ENCODE measurements at places on chromosomes 1 and 21.

DNA sequence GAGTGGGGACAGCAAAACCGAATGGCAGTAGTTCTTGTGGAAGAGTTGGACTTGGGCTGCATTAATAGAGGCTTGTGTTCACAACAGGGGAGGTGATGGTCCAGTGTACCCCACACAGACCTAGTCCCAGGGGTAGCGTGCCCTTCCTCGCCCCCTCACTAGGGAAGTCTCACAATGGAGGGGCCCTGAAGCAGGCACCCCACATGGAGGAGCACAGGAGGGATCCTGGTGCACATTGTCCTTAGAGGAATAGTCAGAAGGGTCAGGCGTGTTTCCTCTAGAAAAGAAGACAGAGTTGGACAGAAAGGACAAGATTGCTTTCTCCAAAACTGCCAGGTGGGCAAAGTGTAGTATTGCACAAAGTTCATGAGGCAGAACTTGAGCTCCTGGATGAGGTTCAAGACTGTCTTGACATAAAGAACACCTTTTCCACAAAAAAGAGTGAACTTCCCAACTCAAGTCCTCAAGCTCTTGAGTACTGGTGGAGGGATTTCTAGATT is 23.3 kb downstream of the ETNK2 start:
- DNase-seq: no peak

- DNase-seq: no peak
Measured at GRCh38 chr21:17903929-17904639, 84.9 kb upstream of the C21orf91 start.

DNA sequence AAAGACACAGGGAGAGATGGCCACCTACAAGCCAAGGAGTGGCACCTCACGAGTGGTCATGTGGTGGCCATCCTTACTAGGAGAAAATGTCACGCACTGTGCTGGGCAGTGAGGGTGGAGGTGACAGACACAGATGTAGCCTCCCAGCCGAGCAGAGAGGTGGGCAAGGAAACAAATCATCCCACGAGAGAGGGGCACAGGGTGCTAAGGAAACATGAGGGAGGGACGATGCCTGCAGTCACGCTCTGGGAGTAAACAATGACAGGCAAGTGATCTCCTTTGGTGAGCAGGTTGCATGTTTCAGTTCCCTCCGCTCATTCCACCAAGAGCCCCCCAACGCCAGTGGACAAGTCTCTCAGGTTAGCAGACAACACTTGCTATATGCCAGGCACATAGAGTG is 65.8 kb downstream of the CD247 start:
- DNase-seq: no peak

DNA sequence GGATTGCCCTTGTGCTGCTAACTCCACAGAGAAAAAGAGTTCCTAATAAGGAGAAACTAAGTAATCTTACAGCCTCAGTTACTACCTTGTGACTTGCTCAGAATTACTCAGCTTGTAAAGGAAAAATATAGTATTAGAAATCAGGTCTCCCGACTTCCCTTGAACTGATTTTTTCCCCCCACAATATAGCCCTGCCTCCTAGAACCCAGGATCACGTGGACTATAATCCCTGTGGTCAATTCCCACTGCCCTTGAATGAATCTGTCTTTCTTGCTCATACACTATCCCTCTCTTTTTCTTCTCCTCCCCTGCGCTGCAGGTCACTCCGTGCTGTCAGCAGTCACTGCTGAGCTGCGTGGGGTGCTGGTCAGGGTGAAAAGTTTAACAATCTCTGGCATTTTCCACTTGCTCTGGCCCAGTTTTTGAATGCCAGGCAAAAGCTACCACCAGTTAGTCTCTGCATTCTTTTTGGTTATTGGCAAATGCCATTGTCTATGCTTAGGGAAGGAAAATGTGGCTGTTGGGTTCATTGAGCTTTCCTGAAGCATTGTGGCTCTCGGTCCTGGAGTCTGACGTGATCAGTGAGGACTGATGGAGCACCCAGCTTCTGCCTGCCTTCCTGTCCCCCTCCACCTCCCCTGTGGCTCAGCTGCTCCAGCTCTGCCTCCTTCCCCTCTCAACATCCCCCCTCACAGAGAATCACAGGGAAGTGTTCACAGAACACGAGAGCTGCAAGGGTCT is 1.9 kb upstream of the MYOC start:
- no peak for DNase-seq

DNA sequence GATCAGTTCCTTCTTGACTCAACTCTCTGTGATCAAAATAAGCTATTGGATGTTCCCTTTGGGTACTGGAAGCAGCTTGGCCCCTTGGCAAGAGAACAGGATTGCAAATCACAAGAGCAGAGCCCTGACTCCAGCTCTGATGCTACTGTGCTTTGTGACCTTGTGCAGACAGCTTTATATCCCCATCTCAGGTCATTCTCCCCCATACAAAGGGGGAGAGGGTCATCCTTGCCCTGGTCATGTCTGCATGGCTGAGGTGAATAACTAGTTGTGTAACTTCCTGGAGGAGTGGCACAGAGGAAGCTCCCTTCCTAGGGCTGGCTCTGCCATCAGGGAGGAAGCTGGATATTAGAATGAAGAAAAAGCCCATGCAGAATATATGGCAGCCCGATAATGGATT is 142.9 kb downstream of the DHRS3 start:
- DNase-seq: no peak

DNA sequence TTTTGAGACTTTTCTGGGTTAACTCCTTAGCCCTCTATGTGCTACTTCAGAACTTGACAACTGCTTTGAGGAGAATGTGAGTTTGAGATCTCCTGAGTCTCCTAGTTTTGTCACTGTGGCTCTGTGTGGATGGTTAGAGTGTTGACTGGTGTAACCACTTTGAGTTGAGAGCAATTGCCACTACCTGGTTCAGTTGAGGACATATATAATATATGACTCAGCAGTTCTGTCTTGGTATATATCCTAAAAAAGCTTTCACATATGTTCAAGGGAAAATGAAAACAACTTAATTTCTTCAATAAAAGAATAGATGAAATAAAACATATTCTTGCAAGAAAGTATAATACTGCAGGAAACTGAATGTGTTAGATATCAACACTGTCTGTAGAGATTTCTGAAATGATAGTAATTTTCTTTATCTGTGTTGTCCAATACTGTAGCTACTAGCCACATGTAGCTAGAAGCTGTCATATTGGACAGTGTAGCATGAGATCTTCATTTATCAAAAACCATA is 96.7 kb upstream of the QSOX1 start:
- no peak for DNase-seq

Data from activated CD4-positive, alpha-beta T cell treated with anti-CD3 and anti-CD28 coated beads for 1 hour (primary cell).